NCI-H460 (cell line): ENCODE measurements at places on chromosomes 11 and 22. TPM values are rescaled to one million over a fixed set of nuclear protein-coding genes. Genes with fewer than 3 reads are reported as not detected.

DNA sequence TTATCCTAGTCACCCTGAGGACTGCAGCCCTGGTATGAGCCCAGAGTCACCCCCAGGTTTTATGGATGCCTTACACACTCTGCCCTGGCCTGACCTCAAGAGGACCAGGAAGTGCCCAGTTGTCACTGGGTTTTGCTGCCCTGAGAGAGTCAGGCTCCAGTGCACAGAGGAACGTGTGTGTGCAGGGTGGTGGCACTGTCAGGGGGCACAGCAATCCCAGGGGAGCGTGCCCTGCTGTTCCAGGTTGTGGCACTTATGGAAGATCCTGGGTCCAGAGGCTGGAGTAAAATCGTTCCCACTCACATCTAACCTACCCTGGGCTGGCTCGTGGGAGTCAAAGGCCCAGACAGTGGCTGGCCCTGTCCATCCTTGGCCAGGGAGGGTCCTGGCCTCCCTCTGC lies 7.6 kb downstream of the APOBEC3A start:
- DNase-seq, result no peak

GRCh38 chr22:34805771-34806170 lies 260.2 kb upstream of the ISX start:
- no peak for DNase-seq

DNA sequence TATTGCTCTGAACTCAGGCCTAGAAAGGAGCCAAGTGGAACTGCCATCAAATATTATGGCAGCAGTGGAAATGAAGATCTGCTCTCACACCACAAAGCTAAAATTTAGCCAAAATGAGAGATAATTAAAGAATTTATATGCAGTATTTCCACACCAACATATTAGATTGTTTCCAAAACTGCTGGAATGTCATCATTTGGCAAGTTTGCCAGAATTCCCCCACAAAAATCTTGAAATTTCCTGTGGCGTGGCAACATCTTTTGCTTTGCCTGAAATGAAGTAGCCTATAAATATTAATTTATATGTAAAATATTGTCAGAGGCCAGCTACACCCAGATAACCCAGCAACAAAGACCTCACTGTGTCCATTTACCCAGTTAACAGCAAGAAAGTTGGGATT lies 13.8 kb downstream of the C11orf71 start:
- DNase-seq, result no peak

- DNase-seq, result no peak
These were observed 7.0 kb upstream of the FCHSD2 start for GRCh38 chr11:73149105-73149504.

- no peak for DNase-seq
These were observed 62.0 kb downstream of the NCAM1 start for GRCh38 chr11:113023228-113023627.

DNA sequence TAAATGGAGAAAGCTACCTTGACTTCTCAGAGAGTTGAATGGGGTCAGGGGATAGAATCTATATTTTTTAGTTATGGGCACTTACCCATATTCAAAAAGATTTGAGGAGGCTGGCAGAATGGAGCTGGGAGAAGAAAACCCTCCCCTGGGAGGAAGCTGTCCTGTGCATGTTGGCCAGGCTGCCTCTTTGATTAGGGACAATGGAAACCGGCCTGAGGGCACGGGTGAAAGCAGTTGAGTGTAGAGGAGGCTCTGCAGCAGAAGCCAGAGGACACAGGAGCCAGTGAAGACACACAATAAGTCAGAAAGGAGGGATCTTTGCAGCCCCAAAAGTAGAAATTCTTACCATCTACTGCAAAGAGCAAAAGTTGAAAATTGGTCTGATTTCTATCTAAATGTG lies 66.6 kb upstream of the B3GAT1 start:
- no peak for DNase-seq

The CRYAB gene
- total RNA-seq, result 10.4 and 12.4 TPM in 2 replicates

The TANGO2 gene
- total RNA-seq, result 13.0 and 15.2 TPM in 2 replicates

The SGSM1 gene
- total RNA-seq, result 0.26 and 1.1 TPM in 2 replicates
